ENCODE measurements at places on chromosomes 6 and 20.

DNA sequence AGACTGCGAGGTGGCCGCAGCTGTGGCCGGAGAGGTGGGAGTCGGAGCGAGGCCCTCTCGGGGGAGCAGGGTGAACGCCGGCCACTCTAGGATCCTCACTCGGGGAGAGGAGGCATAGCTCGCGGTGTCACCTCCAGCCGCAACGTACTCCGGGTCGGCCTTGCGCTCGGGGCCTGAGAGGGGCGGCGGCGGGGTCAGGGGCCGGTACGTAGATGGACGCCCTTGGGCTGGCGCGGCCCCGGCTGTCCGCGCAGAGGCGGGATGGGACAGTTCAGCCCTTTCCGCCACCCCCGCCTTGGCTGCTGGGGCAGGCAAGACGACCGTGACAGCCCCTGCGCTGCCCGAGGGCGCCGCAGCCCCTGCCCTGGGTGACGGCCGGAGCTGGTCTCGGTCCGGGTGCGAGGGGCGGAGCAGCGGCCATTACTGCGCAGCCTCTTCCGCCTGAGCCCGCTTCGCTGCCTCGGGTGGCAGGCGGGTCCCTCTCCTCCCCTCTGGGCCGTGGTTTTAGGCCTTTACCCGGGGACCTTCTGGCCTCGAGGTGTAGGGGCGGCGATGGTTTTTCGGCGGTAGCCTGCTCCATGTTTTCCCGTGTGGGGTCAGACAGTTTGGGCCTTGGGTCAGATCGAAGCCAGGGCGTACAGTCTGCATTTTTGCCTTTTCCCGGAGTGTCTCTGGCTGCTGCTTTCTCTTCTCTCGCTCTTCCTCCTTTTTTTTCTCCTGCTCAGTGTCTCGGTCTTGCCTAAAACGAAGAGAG, 405 bp downstream of the RNF146 start:
- DNase-seq: peak; percentile 71

DNA sequence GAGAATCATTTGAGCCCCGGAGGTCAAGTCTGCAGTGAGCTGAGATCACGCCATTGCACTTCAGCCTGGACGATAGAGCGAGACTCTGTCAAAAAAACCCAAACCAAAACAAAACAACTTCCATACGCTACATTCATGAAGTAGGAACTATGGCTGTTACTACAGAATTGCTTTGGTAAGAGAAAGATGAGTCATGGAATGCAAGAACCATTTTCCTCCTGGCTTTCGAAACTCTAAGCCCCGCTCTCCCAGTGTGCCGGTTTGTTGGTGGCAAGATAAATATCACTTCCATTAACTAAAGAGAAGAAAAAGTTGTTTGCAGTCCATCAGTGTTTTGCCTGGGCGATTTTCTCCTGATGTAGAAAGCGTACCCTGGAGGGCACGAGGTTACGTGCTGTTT, 61.3 kb downstream of the ZDHHC14 start:
- DNase-seq: no peak

GRCh38 chr20:47086316-47086715, 191.7 kb downstream of the EYA2 start:
- DNase-seq: no peak

DNA sequence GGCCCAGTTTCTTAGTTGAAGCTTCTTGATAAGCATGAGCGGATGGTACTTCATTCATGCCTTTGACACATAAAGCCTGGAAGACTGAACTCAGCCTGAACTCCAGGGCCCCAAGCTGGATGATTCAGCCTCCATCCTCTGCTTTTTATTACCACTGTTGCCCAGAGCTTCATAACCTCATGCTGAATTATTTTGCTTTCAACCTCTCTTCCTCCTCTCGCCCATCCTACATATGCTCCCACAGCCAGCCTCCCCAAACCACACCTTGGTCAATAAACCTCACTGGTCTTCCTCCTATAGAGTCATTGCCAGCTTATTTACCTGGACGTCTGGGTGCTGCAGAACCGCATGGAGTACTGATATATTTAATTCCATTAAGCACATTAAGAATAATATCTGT, 59.4 kb downstream of the SLC35B3 start:
- no peak for DNase-seq

- no peak for DNase-seq
These were observed 545.8 kb upstream of the CITED2 start for GRCh38 chr6:139920027-139920775.

DNA sequence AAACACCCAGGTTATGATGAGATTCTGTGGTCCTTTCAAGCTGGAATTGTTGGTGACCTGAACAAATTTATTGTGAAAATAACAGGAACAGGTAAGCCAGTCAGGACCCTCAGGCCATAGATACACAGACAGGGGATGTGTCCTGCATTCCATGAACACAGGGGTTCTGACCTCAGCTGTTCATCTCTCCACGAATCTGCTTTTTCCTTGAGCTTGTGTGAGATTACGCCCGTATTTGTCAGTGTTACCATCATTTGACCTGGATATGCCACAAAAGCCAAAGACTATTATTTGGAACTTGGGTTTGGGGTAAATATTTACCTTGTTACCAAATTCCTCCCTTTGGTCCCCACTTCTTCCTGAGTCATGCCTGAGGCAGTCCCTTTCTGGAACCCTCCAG, 288.9 kb downstream of the PREX1 start:
- DNase-seq: no peak

GRCh38 chr20:42530855-42531448, 658.8 kb downstream of the PTPRT start:
- no peak for DNase-seq

- DNase-seq: peak; percentile 62
These were observed 80.4 kb downstream of the ARID1B start for GRCh38 chr6:156857573-156857972.

DNA sequence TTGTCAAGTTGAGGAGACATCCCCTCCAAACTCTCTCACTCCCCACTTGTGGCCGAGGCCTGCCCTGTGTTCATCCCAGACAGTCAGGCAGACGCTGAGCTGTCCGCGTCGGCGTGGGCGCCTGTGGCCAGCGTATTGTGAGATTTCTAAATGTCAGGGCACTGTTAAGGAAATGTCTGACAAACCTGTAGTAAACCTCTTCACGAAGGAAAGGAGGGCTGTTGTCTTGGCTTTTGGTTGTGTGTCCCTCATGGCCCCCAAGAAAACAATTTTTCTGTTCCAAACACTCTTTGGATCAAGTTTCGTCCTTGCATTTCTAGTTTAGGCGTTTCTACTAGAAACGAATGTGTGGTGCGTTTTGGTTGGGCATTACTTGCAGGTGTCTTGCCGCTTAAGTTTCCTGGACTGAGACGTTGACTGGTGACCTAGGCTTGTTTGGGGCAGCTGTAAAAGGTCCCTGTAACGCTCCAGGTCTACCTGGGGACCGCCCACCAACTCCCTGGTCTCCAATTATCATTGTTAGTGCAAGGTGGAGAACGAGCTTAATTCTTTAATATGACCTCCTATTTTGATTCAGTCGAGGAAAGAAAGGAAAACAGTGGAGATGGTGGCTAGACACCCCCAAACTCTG, 8.7 kb upstream of the POU3F2 start:
- DNase-seq: no peak

- DNase-seq: no peak
These were observed 152.1 kb downstream of the TTLL2 start for GRCh38 chr6:167476844-167477595.

Measured in activated T-cell treated with anti-CD3 and anti-CD28 coated beads, Interleukin-2, amount 50 U/mL, for 72 hours (primary cell).